T-helper 2 cell (primary cell): ENCODE measurements at places on chromosomes 12 and 14.

GRCh38 chr12:6927379-6928021 is at the start of gene ATN1:
TSS of gene ATN1 (plus strand) at chr12:6927959. CDS start at chr12:6934002, 6,043 bp downstream.
- no peak for DNase-seq

DNA sequence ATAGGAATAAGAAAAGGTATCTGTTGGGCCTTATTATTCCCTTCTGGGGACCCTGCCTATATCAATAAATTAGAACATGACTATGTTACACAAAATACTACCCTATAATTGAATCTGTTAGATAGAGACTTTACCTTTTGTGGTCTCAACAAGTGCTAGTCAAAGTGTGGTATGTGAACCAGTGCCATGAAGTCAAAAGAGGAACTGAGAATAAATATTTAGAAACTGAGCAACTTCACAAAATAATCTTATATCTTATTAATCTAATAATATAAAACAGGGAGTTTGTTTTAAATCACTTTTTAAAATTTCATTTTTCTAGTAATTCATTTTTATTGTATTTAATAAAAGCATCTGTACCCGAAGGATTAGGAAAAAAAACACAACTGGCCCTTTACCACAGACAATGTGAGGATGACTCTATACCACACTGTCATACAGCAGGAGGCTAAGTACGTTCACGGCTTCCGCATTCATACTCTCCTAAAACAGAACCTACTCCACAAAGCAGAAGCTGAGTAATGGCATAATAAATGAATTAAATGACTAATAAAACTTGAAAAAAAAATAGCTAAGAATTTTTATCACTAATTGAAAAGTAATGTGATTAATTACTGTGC is 42.1 kb downstream of the SEC23A start:
- no peak for DNase-seq

- no peak for DNase-seq
Observed at GRCh38 chr14:104816616-104816884, 15.6 kb downstream of the ZBTB42 start.

DNA sequence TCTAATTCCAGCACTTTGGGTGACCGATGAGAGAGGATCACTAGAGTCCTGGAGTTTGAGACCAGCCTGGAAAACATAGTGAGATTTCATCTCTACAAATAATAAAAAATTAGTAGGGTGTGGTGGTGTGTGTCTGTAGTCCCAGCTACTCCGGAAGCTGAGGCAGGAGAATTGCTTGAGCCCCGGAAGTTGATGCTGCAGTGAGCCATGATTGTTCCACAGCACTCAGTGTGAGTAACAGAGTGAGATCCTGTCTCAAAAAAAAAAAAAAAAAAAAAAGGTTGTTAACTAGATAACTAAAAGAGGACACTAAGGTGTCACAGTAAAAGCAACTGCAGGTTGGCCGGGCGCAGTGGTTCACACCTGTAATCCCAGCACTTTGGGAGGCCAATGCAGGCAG is 121.3 kb upstream of the MAX start:
- DNase-seq: no peak
